ENCODE measurements at places on chromosomes 1 and 21.
A peak's percentile ranks its signal among the peaks of the same experiment; 100 is the strongest.

- no peak for DNase-seq
Observed at GRCh38 chr1:65104854-65105534, 43.0 kb upstream of the AK4 start.

DNA sequence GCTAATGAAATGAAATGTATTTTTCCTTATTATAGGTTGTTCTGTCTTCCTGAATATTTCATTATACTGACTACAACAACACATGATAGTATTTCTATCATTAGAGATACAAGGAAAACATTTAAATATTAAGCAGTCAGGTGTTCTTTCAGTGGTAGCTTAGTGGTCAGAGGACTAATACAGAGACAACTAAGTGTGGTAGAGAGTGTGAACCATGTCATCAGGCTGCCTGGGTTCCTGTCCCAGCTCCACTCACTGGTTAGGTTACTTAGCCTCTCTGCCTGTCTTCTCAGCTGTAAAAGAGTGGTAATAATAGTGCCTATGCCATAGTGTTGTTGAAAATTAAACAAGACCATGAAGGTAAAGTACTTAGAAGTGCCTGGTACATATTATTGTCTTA is 3.9 kb downstream of the UAP1 start:
- peak; percentile 37 for DNase-seq

- peak; percentile 20 for DNase-seq
Observed at GRCh38 chr1:111739925-111740765, 950 bp upstream of the INKA2 start.

DNA sequence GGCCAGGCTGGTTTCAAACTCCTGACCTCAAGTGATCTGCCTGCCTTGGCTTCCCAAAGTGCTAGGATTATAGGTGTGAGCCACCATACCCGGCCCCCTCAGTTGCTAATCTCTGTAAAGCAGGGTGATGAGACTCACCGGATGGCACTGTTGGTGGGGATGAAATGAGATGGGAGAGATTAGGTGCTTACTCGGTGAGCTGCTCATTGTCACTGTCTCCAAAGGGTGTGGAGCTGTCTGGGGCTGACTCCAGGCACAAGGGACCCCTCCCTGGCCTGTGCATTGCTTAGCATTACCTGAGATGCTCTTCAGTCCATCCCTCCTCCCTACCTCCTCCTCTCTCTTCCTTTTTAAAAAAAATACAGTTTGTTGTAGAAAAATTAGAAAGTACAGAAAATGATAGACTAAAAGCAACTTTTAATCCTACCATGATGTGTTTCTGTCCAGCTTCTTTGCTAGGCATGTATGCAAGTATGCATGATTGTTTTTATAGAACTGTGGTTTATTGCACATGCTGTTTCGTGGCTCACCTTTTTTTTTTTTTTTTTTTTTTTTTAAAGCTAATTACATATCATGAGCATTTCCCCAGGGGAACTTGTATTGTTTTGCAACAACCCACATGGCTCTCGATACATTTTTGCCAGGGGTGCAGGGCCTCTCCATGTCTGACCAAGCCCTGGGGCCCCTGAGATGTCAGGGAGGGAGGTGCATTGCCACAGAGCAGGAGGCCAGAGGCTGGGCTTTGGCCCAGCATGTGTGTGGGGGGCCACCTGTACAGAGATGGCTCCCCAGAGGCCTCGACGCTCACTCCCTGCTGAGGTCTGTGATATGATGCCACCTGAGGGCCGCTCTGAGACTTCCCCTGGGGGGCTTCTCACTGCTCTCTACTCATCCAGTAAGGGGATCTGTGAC is 55.4 kb downstream of the ARHGEF10L start:
- no peak for DNase-seq

GRCh38 chr1:20182415-20182814 is 3.5 kb upstream of the UBXN10 start:
- DNase-seq = no peak

DNA sequence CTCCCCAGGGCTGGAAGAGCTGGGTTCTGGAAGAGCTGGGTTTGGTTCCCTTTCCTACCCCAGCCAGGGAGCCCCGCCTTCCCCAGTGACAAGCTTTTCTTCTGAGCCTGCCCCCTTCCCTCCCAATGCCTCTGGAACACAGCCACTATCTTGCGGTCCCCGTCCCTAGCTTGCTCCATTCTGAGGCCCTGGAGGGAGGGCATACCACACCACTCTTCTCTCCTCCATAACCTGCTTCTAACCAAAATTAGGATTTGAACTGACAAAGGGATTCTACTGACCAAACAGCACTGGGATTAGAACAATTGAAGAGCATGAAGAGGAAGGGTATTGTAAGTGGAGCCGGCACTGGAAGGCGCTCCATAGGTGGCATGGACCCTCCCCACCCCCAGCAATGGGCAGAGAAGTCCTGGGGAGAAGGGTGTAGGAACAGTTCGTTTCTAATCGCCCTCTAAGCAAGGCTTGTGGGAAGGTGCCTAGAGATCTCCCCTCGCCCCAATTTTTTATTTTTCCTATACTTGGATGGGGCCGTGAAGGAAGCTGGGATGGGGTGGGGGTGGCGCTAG is 690 bp downstream of the C1orf216 start:
- peak; percentile 15 for DNase-seq

GRCh38 chr1:99754697-99755096 is 11.7 kb downstream of the FRRS1 start:
- no peak for DNase-seq

DNA sequence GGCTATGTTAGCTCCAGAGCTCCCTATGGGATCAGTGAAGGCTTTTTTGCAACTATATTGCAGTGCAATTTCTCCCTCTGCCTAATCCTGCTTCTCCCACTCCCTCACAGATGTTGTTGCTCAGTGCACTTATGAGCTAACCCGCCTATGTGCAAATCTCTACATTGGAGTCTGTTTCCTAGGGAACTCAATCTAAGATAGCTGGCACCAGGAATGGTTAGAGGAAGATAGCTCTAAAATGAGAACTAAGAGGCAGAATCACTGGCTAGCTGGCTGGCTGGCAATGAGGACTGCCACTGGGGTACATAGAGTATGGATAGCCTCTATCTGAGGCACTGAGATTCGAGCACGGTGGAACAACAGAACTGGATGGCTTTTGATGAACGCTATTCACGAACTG is 39.5 kb downstream of the ADSS2 start:
- no peak for DNase-seq

DNA sequence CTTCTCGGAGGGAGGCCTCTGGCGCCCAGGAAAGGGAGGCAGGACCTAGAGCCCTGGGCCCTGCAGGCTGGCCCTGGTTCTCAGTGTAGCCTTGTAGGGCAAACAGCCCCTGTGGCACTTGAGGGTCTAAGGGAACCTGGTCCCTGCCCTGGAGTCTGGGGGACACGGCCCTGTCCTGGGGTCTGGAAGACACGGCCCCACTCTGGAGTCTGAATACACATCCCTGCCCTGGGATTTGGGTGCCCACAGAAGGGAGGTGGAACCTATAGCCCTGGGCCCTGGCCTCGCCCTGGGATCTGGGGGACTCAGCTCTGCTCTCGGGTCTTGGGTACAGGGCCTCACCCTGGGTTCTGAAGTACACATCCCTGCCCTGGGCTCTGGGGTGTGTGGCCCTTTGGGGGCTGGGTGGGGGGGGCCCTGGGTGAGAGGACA is 97.9 kb downstream of the OBSCN start:
- DNase-seq = no peak

DNA sequence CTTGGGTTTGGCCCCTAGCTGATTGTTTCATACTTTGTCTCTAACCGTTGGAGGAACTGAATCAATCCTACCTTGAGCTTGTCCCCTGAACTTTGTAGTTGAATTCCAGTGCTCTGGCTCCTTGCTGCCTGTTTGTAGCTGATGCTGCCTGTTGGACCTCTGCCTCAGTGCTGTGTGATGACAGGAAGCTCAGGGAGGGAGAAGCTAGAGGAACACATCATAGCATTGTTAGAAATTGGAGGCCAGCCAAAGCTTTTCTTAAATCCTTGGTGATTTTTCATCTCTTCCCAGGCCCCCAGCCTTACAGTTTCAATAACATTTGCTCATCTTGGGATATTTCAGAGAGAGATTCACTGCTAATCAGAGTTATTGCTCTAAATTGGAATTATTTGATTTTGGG is 34.0 kb downstream of the MACF1 start:
- no peak for DNase-seq

GRCh38 chr1:114114185-114115094 is 39.2 kb downstream of the SYT6 start:
- no peak for DNase-seq

GRCh38 chr1:164611754-164612642 is 53.0 kb downstream of the PBX1 start:
- no peak for DNase-seq

- DNase-seq = no peak
Observed at GRCh38 chr1:232162001-232162400, 467.9 kb downstream of the SIPA1L2 start.

GRCh38 chr1:39378377-39378776 is 113.1 kb upstream of the BMP8A start:
- peak; percentile 16 for DNase-seq

DNA sequence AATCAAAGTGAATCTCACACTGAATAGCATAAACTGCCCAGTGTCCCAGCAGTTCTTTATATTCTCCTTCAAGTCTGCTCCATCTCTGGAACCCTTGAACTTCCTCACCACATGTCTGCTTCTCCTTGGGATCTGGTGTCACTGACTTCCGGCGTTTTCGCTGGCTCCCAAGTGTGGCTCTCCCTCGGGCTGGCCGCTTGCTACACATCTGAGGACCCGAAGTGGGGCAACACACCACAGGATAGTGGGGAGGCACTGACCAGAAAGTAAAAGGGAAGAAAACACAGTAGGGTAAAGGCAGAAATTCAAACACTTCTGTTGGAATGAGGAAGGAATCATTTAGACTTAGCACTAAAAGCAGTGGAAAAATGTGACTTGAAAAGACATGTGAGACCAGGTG is 5.1 kb downstream of the NIT1 start:
- no peak for DNase-seq

- DNase-seq = no peak
Observed at GRCh38 chr1:202249846-202250245, 56.2 kb downstream of the LGR6 start.

- DNase-seq = no peak
Observed at GRCh38 chr1:213423605-213424004, 372.6 kb downstream of the RPS6KC1 start.

DNA sequence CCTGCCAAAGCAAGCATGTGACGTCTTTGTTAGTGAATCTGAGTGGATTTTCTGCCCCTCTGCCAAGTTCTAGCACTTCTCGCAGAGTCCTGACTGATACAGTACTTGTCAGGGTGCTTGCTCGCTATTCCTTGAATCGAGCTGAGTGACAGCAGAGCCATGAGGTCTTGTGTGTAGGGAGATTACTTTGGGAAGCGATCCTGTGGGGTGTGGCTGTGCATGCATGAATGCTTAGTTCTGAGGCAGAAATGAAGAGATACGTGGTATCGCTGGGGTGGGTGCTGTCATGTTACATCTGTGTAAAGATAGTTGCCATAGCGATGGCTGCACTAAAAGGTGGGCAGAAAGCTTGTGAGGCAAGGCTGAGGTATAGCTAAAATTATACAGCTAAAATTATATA is 19.3 kb upstream of the DNAJC28 start:
- DNase-seq = no peak

DNA sequence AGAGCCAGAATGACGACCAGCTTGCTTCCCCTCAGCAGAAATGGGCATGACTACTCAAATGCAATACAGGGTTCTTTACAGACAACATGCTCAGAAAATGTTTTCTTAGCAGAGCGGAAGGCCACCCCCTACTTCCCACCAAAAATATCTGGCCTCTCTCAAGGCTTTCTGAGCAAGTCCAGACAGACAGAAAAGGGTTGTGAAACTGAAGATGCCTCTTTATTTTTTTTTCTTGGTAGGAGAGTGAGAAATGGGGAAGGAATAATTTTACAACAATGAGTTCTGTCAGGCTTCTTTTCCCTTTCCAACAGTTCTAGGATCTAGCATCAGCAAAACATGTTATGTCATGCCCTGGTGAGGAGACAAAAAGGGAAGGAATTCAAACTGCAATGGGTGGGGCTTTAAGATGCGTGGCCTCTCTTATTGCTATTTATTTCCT is 172.0 kb upstream of the CAMK1G start:
- no peak for DNase-seq

DNA sequence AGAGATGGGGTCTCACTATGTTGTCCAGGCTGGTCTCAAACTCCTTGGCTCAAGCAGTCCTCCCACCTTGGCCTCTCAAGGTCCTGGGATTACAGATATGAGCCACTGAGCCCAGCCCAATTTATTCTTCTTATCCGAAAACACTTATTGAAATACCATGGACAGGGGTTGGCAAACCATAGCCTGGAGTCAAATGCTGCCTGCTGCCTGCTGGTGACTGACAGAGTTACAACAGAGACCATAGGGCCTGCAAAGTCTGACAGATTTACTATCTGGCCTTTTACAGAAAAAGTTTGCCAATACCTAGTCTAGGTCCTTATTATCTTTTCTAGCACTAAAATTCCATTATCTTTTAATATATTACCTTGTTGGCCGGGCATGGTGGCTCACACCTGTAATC is 87.1 kb upstream of the ZNF281 start:
- no peak for DNase-seq

- DNase-seq = no peak
Observed at GRCh38 chr1:204001166-204001901, 71.6 kb upstream of the SOX13 start.

GRCh38 chr21:33290441-33290840 is 24.3 kb downstream of the IL10RB start:
- DNase-seq = no peak

DNA sequence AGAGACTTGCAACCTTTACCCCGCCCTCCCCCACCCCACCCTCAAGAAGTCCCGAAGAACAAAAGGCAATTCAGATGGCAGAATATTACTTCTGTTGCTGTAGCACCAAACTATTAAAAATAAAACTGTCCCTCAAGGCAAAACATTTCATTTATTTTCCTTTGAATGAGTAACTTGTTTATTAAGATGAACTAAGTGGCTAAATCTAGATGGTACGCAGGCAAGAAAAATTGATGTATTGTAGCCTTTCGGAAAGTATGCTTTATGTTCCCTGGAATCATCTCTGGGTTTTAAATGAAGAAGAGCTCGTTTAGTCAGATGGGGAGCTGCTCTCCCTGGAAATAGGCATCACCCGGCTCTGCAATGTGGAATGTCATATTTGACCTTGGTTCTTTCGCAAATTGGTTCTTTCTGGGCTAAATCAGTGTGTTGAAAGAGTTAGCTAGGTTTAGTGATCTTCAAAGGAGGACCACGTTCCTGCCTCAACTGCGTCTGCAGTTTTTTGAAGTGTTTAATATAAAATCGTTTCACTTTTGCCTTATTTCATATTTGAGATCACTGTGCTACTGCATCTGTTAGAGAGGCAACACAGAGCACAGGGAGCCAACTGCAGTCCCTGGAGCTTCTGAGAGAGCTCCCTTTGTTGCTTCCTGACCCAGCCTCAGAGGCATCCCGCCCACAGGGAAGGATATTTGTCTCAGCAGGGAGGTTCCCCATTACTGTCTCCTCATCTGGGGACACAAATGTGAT is 61.8 kb downstream of the KIF26B start:
- no peak for DNase-seq

GRCh38 chr1:166844791-166845190 is 5.5 kb downstream of the POGK start:
- no peak for DNase-seq

- no peak for DNase-seq
Observed at GRCh38 chr1:64608005-64608650, 136.7 kb upstream of the RAVER2 start.
